ENCODE measurements at places on chromosomes 5 and 9.

- DNase-seq, result no peak
Measured at GRCh38 chr9:13979941-13980318, 334.0 kb downstream of the NFIB start.

DNA sequence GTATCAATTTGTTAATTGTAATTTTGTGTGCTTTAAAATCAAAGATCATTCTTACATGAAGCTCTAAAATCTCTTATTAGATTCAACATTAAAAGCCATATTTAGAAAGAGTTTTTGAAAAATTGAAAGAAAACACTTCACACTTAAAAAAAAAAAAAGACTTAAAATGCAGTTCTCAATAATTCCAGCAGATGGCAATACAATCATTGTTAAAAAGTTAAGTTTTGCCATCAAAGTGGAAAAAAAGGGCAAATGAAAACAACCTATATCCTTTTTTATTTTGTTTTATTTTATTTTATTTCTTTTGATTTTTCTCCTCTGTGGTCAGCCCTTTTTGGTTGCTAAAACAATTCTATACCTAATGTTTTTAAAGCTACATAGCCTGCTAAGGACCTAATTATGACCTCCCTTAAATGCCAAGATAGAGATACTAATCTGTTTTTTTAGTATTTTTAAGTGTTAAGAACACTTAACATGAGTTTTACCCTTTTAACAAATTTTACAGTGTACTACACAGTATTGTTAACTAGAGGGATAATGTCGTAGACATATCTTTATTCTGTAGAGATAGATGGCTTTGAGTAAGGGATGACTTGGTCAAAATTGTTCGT, 154.2 kb upstream of the DAB2 start:
- DNase-seq, result no peak

GRCh38 chr9:88809355-88810161, 181.7 kb upstream of the S1PR3 start:
- DNase-seq, result no peak

- no peak for DNase-seq
Measured at GRCh38 chr9:87718852-87719612, 6.9 kb upstream of the CTSL start.

DNA sequence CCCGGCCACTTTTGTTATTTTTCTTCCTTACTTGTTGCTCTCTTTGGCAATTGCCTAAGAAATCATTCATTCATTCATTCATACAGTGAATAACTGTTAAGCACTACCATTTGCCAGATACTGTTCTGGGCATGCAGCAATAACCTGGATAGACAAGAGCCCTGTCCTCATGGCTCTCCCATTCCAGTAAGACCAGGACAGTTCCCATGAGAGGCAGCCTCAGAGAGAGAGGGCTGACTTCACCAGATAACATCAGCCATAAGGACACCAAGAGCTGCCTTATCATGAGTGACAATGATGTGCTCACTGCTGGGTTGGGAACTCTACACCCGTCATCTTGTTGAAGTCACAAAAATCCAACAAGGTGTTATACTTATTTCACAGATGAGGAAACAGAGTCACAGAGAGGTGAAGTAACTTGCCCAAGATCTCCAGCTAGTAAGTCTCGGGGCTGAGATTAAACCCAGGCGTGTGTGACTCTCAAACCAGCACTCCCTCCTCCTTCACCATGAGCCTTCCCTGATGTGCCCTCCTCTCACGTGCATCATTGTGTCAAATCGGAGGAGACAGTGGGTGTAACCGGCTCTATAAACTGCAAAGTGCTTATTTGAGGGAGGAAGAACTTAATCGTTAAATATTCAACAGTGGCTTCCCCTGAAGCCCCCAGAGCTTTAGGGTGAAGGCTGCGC, 61.1 kb upstream of the TBC1D2 start:
- DNase-seq, result no peak

GRCh38 chr5:113264046-113264445, 170.7 kb downstream of the TSSK1B start:
- no peak for DNase-seq

- no peak for DNase-seq
Measured at GRCh38 chr5:10671041-10672008, 89.7 kb downstream of the DAP start.

DNA sequence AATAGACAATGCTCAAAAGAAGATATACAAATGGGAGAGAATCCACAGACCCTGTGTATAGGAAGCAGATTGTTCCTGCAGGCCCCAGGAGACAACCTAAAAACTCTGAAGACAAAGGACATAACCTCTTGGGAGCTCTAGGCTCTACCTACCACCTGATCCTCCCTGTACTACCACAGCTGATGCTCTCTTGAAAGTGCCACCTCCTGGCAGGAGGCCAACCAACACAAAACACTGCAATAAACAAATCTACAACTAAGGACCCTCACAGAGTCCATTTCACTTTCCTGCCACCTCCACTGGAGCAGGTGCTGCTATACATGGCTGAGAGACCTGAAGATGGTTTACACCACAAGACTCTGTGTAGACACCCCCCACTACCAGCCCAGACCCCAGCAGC, 49.0 kb downstream of the STARD4 start:
- DNase-seq, result no peak

- DNase-seq, result no peak
Measured at GRCh38 chr5:180352116-180353047, 754 bp downstream of the GFPT2 start.

DNA sequence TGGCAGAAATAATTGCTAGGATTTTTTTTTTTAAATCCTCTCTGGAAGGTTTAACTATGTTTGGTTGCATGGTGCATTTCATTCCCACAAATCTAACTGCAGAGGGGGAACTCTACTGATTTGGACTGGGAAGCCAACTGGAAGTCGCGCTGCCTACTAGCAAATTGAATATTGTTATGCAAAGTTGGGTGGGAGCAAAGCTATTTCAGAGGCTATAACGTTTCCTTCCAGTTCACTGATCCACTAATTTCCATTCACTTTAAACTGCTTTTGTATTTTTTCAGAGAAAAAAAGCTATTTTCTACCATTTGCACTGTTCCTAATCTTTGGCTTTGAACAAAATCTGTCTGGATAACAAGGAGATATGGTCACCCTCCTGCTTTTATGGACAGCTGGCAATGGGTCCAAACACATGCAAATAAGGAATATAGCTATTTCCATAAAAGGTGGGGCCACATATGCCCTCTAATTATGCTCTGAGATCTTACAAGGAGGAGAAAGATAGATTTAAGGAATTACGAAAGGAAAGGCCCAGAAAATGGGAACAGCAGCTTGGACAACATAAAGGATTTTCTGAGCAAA, 40.1 kb downstream of the MACIR start:
- DNase-seq, result no peak

GRCh38 chr9:121550569-121551512, 51.2 kb upstream of the GGTA1 start:
- peak; percentile 71 for DNase-seq

Measured in foreskin keratinocyte (primary cell).